Vagina (tissue), 2 donors: ENCODE measurements at places on chromosomes 5 and 9. TPM values are rescaled to one million over a fixed set of nuclear protein-coding genes. Genes with fewer than 3 reads are reported as not detected.

Gene SIT1
- 2.5 TPM for total RNA-seq

Gene FSD1L
- 4.2 TPM for total RNA-seq

Gene DBH
- 12.0 TPM for total RNA-seq

Gene ARL10
- total RNA-seq, result 9.8 TPM

Gene SHOC1
- 0.25 TPM for total RNA-seq

Gene ATP6V0E1
- total RNA-seq, result 121 TPM

Gene TAS2R1
- total RNA-seq, result not detected

Gene SURF2
- 19.9 TPM for total RNA-seq

DNA sequence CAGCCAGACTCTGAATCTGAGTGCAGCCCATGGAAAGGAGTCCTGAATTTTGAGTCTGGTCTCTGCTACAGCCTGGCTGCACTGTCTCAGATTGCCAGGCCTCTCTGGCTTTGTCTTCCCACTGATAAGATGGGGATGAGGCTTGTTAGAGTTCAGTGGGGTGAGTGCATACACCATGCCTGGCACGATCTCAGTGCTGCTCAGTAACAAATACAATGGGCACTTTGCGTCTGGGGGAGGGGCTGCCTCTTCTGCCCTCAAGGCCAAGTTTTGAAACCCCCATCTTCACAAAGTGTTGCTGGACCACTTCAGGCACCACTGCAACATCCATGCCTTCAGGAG, 49.0 kb downstream of the PPARGC1B start:
- DNase-seq, result no peak

DNA sequence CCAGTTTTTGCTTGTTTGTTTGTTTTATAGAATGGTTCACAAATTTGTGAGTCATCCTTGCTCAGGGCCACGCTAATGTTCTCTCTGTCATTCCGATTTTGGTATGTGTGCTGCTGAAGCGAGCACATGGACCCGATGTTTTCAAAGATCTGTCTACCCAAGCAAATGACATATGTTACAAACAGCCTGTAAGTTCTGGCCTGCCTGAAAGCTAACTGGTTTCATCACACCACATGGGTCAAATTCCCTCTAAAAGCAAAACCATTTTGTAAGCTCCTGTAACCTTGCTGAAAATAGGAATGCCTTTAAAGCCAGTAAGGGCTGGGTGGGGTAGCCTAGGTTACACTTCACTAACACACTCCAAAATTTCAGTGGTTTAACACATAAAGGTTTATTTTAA, 25.4 kb downstream of the DMRT3 start:
- no peak for DNase-seq

- no peak for DNase-seq
Observed at GRCh38 chr9:91055845-91056244, 254.2 kb downstream of the SYK start.

DNA sequence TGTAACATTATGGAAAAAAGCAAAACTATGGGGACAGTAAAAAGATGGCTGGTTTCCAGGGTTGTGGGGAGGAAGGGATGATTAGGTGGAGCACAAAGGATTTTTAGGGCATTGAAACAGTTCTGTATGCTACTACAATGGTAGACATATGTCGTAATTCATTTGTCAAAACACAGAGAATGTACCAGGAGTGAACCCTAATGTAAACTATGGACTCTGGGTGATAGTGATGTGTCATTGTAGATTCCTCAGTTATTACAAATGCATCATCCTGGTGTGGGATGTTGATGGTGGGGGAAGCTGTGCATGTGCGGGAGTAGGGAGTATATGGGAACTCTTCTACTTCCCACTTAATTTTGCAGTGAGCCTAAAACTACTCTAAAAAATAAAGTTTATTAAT, 135.0 kb upstream of the GABRP start:
- DNase-seq, result no peak

DNA sequence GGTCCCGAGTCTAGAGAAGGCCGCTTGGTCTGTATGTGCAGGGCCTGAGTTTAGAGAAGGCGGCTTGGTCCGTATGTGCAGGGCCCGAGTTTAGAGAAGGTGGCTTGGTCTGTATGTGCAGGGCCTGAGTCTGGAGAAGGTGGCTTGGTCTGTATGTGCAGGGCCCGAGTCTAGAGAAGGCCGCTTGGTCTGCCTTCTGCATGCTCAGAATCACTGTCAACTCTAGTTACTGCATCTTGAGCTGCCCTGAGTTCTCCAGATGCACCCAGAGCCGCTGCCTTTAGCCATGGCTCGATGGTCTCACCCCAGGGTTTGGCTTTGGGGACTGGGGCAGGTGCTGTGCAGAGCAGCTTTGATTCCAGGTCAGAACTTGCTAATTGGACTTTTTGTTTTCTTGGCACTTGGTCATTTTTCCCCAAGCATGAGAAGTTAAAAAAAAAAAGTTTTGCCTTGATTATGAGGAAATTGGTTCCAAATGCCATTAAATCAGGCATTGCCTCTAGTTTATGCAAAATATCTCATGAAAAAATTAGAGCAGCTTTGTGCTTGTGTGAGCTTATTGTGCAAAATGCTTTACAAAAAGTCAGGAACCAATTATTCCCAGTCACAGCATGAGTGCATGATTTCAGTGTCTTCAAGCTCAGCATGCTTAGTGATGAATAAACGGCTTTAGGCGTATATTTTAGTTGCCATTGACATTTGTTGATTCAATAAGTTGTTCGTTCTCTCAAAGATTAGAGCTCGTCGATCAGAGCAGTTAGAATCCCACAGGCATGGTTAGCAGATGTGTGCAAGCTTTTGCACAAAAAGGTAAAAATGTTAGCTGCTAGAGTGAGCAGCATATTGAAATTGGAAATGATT, 25.4 kb upstream of the EXOC3 start:
- no peak for DNase-seq

DNA sequence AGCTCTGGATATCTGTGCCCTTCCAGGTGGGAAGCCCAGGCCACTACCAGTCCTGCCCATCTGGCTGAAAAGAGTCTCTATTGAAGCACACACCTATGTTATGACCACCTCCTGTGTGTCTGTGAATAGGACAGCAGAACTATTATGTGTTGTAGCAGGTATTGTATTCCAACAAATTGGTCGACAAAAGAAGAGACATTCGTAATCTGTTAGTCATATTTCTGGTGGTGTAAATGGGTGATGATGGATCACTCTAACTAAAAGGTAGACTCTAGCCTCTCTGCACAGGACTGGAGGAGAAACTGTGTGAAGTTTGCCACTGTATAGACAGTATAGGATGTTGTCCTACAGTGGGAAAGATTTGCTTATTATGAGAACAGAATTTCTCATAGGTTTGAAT, 416.1 kb downstream of the TMEM38B start:
- no peak for DNase-seq

- no peak for DNase-seq
Observed at GRCh38 chr9:131457746-131458145, 45.0 kb upstream of the POMT1 start.

DNA sequence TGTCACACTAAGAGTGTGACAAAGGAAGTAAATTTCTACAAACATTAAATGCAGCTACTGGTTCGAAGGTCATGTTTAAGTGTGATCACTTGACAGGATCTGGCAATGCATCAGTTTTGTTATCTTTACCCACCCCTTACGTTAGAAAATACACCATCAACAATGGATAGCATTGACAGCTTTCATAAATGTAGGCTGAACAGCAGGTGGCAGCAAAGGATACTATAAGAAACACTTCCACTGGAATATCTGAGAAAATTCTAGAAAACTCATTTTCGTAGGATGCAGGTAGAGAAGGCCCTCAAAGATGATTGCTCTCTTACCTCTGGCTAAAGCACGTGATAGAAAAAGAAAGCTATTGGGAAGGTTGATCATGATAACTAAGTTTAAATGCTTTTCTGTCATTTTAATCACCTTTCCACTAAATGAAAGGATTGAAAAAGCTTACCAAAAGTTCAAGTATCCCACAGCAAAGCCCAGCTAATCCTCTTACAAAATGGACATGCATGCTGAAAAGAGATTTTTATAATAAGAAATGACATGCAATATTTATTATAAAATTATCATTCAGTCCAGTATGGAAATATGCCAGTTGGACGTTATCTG, 292.5 kb downstream of the PARP8 start:
- DNase-seq, result no peak

- DNase-seq, result no peak
Observed at GRCh38 chr9:123420592-123421111, 64.7 kb downstream of the CRB2 start.

DNA sequence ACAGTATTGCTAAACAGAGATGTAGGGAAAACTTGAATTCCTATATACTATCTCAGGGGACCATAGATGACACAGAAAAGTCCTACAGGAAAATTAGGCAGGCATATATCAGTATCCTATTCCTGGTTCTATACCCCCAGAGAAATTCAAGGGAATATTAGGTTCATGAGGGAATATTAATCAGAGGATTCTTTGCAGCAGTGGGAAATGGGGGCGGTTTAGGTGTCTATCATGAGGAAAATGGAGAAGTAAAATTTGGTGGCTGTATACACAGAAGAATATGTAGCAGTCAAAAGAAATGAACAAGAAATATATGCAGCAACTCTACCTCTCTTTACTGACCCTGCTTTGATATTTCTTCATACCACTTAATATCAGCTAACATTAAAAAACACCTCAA, 20.0 kb downstream of the SPTLC1 start:
- DNase-seq, result no peak

- DNase-seq, result no peak
Observed at GRCh38 chr9:84024041-84024575, 43.5 kb downstream of the RMI1 start.

- DNase-seq, result no peak
Observed at GRCh38 chr9:33024126-33024965, 727 bp upstream of the DNAJA1 start.

DNA sequence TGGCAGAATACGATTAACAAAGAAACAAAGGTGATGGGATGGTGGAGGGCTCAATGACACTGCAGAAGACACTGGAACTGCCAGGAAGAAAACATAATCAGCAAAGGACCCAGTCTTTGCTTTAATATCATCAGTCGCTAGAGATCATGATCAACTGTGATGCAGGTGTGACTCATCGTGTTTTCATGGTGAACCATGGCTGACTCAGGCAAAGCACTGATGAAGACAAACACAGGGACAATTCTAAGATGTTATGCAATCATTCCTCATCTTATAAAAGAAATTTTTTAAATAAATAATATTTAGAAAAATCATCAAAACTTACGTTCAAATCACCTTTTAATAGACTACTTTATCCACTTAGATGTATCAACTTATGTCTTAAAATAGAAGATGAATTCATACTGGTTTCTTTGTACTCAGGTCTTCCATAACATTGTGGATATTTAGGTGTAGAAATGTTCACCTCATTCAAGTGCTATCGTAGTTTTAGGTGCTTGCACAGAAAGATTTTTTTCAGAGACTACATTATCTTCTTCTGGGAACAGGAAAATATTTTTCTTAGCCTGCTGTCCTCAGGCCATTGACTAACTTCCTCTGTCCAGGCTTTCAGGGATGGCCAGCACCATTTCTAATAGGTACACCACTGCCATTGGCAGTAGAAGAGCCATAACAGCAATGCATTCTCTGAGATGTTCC, 673.4 kb upstream of the MEF2C start:
- no peak for DNase-seq

GRCh38 chr5:38330207-38330606, 71.8 kb downstream of the EGFLAM start:
- no peak for DNase-seq

GRCh38 chr5:85000671-85001070, 616.0 kb upstream of the EDIL3 start:
- DNase-seq, result no peak

DNA sequence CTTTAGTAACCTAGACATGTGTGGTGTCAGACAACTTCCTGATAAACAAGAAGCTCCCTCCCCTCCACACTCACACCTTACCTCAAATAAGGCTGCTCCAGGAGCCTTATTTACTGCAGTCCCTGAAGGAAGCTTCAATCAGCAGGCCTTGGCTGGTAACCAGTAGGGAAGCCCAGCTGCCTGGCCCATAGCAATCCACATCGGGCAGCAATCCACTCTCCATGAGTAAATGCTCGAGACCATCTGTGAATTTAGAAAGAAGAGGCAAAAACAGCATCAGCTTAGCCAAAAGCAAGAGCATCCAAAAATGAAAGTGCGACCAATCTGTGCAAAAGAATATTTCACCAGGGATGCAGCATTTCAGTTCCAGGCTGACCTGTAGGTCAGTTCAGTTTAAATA, 213.3 kb upstream of the TUSC1 start:
- DNase-seq, result no peak

GRCh38 chr5:78518365-78519197, 130.0 kb downstream of the LHFPL2 start:
- DNase-seq, result no peak
